Spinal cord (tissue), 10 donors: ENCODE measurements at places on chromosomes 16 and 17.
A peak's percentile ranks its signal among the peaks of the same experiment; 100 is the strongest.

- peak; percentile 86 for DNase-seq
Measured at GRCh38 chr17:7835814-7836595, 2.0 kb downstream of the KDM6B start.

DNA sequence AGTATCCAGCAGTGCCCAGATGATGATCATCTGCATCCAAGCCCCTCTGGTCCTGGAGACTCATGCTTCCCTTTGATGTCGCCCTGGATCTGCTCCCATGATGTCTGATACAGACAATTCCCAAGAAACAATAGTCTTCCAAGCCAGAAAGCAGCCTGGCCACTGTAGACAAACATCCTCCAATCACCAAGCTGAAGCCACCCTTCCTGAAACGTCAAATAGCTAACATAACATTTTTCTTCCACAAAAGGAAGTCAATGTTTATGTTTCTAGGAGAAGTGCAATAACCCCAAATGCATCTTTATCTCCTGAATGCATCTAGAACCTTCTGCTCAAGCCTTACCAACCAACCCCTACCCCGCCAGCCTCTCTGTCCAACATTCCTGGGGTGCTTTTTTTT, 1.2 kb upstream of the DPEP2 start:
- no peak for DNase-seq

DNA sequence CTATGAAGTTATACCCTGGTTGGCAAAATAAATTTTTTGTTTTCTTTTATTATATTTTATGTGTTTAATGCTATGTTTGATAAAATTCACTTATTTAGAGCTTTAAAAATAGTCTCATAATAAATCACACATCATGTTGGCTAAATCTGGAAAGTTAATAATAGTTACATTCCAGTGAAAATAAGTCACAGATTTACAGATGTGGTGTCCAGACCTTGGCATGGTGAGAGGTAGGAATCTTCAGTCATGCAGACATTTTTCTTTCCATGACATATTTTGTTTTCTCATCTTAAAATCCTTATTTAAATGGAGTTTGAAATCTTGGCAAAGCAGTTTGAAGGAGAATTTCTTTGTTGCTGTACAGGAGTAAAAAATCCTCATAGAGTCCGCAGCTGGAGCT, 48.1 kb upstream of the GOSR1 start:
- DNase-seq = no peak

GRCh38 chr17:29143894-29144293, 36.3 kb downstream of the MYO18A start:
- no peak for DNase-seq
